ENCODE measurements at places on chromosomes 1 and 21.

GRCh38 chr1:108852221-108852975, 4.5 kb downstream of the AKNAD1 start:
- DNase-seq = no peak

GRCh38 chr1:155086856-155087535, 8.4 kb downstream of the EFNA3 start:
- no peak for DNase-seq

DNA sequence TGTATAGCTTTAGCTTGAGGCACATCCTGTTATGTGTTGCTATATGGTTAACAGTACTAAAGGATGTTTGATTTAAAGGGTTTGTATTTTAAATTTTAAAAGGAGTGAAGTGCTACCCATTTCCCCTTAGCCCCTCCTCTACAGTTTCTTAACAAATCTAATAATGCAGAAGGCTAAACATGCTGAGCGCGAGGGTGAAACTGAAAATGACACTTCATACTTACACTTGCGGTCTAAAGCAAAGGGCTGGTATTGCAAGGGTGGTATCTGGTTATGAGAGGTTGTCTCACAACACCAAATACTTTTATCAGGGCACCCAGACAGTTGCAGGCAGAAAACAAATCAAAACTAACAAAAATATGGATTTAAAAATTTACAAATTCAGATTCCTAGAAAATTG, 172.3 kb downstream of the SIPA1L2 start:
- DNase-seq = no peak

- no peak for DNase-seq
These were observed 35.1 kb upstream of the SEC16B start for GRCh38 chr1:178004926-178005391.

GRCh38 chr1:79255421-79255820, 248.9 kb upstream of the ADGRL4 start:
- DNase-seq = no peak

DNA sequence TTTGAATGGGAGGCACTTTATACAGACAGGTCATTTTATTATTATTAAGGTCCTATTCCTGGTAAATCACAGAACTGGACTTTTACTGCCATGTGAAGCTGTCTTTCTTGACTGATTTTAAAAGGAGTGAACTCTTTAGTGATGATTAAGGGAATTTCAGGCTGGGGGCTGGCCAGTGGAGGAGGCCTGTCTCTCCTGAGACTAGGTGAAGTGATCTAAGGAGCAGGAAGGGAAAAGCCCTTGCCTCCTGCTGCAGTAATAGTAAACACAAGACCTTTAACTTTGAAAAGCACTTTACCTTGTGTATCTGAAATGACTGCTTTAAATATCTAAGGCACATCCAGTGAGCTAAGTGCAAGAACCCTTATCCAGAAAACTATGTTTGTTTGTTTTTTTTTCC, 118.0 kb upstream of the SPAG17 start:
- no peak for DNase-seq

DNA sequence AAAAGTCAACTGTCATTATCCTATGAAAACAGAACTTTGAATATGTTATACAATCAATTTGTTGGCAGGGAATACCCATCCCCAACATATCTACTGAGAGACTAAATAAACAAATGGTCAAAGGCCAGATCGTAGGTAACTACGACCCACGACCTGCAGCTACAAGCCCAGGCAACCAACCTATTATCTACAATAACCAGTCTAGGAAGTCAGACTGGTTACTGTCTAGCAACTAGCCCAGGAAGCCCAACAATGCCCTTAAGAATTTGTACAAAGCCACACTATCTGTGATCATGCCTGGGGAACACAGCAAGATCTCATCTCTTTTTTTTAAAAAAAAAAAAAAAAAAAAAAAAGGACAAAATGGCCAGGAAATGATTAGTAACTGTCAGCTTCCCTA, 58.7 kb downstream of the SMYD3 start:
- DNase-seq = no peak

DNA sequence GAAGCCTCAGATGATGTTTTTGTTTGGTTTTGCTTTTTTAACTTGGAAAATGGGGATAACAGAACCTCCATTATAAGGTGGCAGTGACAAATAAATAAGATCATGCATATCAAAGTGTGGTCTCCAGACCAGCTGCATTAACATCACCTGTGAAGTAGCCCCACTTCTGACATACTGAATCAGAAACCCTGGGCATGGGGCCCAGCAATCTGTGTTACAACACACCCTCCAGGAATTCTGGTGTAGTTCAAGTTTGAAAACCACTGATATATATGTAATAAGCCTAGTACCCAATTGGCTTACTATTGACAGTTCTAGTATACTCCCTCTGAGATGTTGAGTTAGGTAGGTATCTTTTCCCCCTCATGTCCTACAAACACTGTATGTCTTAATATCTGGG, 24.1 kb upstream of the RNF19B start:
- DNase-seq = no peak

GRCh38 chr1:183953031-183953430, 84.5 kb downstream of the COLGALT2 start:
- DNase-seq = no peak

- no peak for DNase-seq
These were observed 361.0 kb downstream of the ADGRL2 start for GRCh38 chr1:82161700-82162141.

- DNase-seq = no peak
These were observed 174 bp downstream of the SH3BP5L start for GRCh38 chr1:248825573-248825908.

GRCh38 chr1:219621047-219621786, 8.3 kb upstream of the ZC3H11B start:
- DNase-seq = no peak

- DNase-seq = no peak
These were observed 14.1 kb downstream of the ZNF697 start for GRCh38 chr1:119634016-119634415.

GRCh38 chr1:171576144-171576543, 45.9 kb upstream of the MYOCOS start:
- DNase-seq = no peak

- no peak for DNase-seq
These were observed 14.8 kb downstream of the ADORA3 start for GRCh38 chr1:111488669-111489068.

- no peak for DNase-seq
These were observed 5.2 kb downstream of the FNDC10 start for GRCh38 chr1:1594602-1595260.

GRCh38 chr1:36675106-36675505, 192.4 kb upstream of the CSF3R start:
- no peak for DNase-seq

- DNase-seq = no peak
These were observed 329.5 kb upstream of the DUSP10 start for GRCh38 chr1:222071387-222071786.

Data from activated T-helper 1 cell treated with Interleukin-2 at 50 U/mL for 16 hours (primary cell).